SW480 (cell line): ENCODE measurements at places on chromosomes 7 and 10.
A peak's percentile ranks its signal among the peaks of the same experiment; 100 is the strongest.

DNA sequence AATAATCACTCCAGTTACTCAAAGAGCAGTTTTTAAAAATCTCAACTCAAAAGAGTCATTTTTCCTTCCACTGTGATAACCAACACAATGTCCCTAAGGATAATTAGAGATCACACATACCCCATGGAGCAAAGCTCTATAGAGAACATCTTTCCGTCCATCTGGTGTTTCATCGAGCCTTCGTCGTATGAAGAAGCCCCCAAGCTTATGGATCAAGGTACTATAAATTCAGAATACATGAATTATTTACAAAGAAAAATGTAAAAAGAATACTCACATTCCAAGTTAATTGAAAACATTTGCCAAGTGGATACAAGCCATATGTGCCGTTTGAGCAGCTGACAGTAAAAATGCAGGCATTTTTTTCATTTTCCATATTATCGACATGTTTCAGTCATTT lies 14.8 kb downstream of the GPAM start:
- no peak for DNase-seq

DNA sequence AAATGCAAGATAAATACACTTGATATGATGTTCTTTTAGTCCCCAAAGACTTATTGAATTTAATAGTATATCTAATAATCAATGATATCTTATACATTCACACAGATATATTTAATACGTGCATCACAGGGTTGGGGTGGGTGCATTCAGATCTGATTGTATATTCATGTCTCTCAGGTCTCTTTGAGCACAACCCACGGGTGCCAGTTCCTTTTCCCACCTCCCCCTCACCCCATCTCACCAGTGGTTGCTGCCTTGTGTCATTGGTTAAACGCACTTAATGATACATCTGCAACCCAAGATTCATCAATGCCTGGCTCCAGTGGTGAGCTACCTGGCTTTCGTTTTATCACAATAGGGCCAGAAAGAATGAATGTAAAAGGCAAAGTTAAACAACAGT lies 6.2 kb downstream of the LRIT1 start:
- no peak for DNase-seq

- DNase-seq, result no peak
Observed at GRCh38 chr7:156038345-156038744, 226.1 kb upstream of the SHH start.

DNA sequence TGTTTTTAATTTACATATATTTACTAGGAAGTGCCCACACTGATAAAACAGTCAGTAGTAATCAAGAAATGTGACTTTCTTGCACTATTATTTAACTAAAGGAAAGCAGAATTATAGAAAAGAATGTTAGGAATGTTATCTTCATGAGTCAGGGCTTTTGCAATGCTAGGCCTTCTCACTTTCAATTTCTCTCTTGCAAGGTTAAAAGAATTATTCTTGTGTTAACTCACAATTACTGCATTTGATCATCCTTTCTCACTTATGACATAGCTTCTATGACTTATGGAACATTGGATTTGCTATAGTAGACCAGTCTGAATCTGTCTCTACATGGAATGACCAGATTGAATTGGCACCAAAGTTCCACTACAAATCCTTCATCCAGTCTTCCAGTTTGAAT lies 192.4 kb downstream of the SDK1 start:
- peak; percentile 23 for DNase-seq

DNA sequence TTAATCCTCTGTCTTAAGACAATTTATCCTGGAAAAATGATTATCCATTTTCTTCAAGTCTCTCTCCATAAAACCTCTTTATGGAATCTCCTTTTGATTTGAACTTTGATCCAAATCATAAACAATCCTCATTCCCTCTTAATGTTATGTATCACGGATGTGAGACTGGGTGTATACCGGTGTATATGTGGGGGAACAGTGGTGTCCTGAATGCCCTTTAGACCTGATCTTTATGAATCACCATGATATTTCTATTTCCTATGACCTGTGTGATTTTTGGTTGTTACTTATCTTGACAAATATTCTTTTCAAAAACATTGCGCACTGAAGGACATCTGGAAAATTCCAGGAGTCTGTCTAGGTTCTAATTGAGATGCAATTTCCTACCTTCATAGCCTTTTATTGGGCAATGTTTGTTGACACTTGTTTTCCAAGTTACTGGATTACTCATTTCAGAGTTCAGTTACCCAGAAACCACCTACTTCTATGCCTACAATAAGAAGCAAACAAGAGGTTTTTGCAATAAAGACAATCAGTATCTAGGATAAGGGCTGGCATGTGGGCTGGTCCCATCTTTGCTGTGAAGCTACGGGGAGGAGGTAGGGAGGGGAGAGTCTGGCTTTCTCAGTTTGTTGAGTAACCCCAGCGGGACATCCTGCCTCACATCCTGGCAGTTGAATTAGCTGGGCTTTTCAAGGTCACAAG lies 190.4 kb downstream of the CTTNBP2 start:
- DNase-seq, result no peak

DNA sequence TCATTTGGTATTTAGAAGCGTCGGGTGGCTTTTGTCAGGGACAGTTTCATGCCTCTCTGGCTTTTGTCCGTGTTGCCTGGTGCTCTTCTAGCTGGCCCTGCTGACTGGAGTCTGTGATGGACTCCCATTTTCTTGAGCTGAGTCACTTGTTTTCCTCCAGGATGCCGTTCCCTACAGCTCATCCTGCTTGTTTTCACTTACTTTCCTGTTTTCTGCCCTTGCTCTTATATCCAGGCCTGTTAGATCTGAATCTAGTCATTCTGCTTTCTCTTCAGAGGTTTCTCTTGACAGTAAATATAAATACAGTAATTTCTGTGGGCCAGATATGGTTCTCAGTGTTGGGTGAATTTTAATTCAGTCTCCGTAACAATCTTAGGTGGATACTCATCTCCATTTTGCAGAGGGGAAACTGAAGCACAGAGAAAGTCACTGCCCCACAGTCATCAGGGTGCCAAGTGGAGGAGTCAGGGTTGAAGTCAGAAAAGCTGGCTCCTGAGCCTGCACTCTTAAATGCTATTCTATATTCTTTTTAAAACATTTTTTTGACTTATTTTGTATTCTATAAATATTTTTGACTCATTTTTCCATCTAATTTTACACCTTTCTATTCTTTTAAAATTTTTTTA lies 85.4 kb downstream of the CCNY start:
- peak; percentile 23 for DNase-seq

- no peak for DNase-seq
Observed at GRCh38 chr7:148931470-148931869, 47.4 kb upstream of the EZH2 start.

DNA sequence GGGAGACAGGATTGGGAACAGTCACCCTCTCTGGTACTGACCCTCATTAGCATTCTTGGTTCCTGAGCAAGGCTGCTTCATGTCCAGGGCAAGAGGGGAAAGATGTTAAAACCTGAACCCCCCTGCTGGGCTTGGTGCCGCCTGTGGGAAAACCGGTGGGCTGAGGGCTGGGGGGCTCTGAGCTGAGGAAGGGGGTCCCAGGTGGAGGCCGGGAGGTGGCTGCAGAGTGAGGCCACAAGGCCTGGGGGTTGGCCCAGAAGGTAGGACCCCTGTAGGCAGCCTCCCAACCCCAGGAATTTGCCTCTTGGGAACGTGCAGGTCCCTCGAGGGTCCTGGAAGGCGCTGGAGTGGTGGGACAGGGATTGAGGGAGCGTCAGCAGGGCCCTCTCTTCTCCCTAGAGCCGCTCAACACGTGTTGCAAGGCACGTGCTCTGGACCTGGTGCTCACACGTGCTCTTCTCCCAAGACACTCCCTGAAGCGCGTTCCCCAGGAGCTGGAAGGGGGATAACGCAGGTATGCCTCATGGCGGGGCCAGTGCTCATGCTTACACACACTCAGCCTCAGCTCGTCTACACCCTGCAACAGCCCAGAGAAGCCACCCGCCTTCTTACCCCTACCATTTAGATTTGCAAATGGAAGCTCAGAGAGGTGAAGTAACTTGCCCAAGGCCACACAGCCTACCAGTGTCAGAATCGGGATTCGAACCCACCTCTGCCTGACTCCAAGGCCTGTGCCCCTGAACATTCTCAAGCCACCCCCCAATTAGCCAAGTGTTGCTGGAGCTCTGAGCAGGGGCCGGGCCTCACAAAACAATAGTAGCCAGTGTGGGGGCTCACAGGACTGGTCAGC lies 64.4 kb downstream of the LHPP start:
- no peak for DNase-seq

GRCh38 chr10:11673346-11674280 lies 62.2 kb upstream of the USP6NL start:
- no peak for DNase-seq

GRCh38 chr10:132651511-132652029 lies 114.0 kb downstream of the INPP5A start:
- DNase-seq, result no peak

DNA sequence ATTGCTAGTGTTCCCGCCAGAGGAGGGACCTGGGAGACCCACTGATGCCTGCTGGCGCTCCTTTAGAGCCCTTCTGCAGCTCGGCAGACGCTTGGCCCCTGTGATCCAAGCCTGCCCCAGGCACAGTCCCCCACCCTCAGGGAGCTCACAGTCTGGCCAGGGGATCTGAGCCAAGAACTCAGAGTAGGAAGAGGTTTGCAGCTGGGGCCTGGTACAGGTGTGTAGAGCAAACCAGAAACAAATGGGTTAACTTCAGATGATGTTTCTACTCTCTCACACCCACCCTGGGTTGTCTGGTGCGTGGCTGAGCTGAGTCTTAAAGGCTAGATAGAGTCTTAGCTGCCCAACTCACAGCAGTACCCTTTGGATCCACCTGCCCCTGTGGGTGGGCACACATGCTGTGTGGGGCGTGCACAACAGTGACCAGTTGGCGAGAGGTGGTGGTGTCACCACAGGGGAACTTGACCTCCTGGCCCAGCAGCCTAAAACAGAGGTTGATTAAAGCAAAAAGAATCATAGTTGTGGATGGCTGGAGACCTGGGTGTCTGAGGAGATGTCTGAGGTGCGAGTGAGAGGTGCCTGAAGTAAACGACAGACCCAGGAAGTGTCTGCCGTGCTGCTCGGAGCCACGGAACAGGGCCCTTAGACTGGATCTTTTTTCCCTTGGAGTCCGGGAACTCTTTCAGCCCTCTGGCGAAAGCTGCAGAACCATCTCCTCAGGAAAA lies 31.2 kb upstream of the SRGN start:
- no peak for DNase-seq

DNA sequence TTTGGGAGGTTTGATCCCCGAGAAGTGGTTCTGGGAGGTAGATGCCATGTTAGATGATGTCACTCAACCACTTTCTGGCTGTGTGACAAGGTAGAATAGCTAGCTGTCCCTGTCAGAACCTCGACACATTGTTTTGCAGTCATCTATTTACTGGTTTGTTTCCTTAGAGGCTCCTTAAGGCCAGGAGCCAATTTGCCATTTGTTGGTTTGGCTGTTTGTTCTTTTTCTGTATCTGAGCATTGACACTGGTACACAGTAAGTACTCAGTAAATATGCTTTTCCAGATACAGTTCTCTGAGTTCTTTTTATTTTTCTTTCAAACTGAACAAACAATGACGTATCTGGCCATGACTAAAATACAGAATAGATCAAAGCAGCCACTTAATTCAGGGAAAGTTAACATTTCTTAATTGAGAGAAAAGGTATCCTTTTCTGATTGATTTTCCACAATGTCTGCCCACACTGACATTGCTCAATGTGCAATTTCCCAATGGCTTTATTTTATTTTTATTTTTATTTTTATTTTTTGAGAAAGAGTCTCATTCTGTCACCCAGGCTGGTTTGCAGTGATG lies 121.6 kb downstream of the SPAG6 start:
- DNase-seq, result no peak

GRCh38 chr10:132329565-132330485 lies 2.2 kb upstream of the LRRC27 start:
- DNase-seq, result peak; percentile 54

GRCh38 chr7:17640730-17641377 lies 299.4 kb downstream of the SNX13 start:
- peak; percentile 22 for DNase-seq

DNA sequence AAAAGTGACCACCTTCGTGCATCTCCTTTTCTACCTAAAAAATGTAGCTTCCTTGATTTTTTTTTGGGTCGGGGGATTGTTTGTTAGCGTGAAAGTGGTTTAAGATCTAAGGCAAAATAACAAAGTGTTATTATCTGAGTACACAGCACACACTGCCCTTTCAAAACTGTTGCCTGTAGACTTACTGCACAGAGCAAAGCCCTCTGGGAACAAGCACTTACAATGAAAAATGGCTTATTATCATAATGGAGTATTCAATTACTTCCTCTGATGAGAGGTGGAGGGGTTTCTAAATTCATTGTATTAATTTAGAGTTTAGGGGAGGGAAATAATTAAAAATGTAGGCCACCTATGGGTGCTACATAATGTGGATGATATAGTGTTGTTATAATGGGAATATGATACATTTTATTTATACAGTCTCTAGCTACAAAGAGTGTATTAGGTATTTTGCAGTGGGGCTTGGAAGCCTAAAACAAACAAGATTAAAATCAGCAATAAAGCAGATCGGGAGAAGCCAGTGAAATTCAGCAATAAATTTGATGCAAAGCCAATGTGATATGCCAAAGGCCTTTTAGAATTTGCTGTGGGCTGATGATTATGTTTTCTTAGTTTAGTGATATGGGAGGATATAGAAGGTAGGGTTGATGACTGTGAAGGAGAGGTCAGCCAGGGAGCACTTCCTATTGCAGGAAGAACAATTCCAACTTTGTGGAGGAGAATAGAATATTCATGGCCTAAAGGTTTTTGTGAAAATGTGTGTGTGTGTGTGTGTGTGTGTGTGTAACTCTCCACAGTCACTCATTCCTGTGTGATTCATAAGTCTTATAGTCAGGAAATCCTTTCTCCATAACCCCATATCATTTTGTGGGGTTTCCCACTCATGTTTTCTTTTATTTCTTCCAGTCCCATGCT lies 17.7 kb upstream of the EXOC4 start:
- no peak for DNase-seq

- DNase-seq, result no peak
Observed at GRCh38 chr10:130990486-130990885, 321.0 kb downstream of the TCERG1L start.

GRCh38 chr10:126519185-126519584 lies 130.9 kb upstream of the ADAM12 start:
- DNase-seq, result no peak

DNA sequence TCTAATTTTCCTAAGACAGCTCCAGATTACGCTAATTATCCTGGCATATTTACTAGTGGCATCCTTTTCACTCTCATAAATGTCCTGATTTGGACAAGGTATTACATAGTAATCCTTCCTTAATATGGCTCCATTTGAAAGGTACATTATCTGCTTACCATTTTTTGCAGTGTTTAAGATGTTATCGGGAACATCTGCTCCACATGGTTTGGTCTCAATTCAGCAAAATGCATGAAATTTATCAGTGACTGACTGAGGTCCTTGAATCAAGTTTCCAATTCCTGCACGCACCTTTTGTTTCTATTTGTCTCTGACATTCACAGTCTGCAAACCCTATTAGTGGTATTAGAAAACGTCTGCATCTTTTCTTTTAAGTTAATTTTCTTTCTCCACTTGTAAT lies 384.1 kb upstream of the KIAA1217 start:
- no peak for DNase-seq

DNA sequence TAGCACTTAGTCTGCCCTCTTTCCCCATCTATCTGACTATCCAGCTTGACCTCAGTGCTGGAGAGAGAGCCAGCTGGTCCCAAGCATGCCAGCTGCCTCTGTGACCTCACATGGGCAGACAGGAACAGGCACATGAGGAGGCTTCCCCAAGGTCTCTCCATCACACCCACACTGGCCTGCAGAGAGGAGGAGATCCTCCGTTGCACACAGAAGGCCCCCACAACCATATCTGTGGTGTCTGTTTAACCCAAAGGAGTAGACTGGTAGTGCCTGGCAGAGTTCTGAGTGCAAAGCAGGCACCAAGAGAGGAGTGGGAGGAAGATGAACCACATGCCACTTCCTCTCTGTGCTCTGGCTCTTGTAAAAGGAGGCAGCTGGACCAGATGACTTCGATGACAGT lies 4.8 kb upstream of the ANK3 start:
- no peak for DNase-seq
